ENCODE measurements at places on chromosomes 7 and 10.

DNA sequence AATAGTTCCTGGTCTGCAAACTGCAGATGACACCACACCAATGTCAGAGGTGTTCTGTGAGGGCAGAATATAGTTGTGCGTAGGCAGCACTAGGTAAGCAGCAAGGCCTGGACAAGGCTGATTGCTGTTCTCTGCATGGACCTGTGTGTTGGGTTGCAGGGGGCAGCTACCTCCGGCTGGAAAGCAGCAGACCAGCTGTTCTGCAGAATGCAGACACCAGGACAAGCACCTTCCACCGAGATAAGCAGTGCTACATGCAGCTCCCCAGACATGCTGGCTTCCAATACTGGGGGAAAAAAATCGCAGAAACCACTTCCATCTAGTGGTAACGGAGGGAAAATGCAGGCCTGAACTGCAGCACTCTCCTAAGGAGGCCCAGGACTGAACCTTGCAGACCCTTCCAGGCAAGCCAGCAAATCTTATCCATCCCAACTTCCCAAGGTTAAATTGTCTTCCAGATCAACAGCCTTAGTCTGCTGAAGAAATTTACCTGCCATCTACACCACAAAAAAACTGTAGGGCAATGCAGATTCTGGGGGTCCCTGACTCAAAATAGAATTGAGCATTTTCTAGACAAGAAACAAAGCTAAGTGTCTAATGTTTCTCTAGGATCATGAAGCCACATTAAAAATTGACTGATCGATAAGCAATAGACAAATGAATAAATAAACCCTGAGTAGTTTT is 50.5 kb upstream of the COBL start:
- H3K27me3 ChIP-seq, result no peaks in the 10 kb centered on the region
- DNase-seq, result peak; percentile 77
- H3K4me3 ChIP-seq, result no peak overlapping the region
- H3K36me3 ChIP-seq, result no peaks in the 10 kb centered on the region

DNA sequence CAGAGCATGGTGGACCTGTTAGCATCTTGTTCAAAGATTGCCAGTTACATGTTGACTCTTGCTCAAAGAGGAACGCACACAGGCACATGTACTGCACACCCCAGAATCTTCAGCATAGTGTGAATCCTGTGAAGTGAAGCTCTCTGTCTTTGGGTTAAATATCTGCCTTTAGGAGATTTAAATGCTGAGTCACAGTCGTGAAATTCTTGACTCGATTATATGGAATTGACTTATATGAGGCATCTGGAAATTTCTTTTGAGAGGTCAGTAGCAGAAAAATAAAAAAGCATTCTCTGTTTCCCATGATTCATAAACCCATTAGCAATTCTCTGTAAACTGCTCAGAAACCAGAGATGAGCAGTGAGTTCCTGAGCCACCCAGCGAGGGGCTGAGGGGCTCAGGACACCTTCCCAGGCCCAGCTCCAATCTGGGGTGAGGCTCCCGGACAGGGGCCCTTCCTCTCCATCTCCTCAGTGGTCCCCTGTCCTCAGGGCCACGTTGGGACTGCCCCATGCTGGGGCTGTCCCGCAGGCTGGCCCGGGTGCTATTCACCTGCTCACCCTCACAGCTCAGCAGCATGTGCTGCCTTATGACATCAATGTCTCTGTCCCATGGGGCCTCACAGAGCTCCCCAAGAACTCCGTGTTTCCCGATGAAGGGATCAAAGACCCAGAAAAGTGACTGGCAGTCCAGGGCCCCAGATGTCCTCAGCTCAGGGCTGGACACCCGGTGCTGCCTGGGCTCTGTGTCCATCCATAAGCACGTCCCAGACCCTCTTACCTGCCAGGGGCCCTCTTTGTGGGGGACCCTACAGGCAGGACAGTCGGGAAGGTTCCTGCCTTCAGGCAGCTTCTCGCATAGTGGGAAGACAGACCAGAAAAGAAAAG is 50.0 kb upstream of the INSIG1 start:
- H3K27me3 ChIP-seq, result no peaks in the 10 kb centered on the region
- no peak overlapping the region for H3K4me3 ChIP-seq
- DNase-seq, result no peak
- no peaks in the 10 kb centered on the region for H3K36me3 ChIP-seq

GRCh38 chr7:101782896-101783295 is 34.5 kb upstream of the CUX1 start:
- H3K4me1 ChIP-seq, result no peaks in the 10 kb centered on the region
- no peak overlapping the region for H3K4me3 ChIP-seq
- DNase-seq, result no peak

- H3K4me1 ChIP-seq, result no peaks in the 10 kb centered on the region
- no peak for DNase-seq
- no peaks in the 10 kb centered on the region for H3K36me3 ChIP-seq
- no peaks in the 10 kb centered on the region for H3K27me3 ChIP-seq
Measured at GRCh38 chr10:70847659-70848360, 32.1 kb downstream of the SGPL1 start.

- H3K4me3 ChIP-seq, result no peak overlapping the region
- no peak overlapping the region for H3K27ac ChIP-seq
- no peaks in the 10 kb centered on the region for H3K36me3 ChIP-seq
- no peak for DNase-seq
Measured at GRCh38 chr7:158247758-158248487, 339.7 kb downstream of the PTPRN2 start.

- H3K4me3 ChIP-seq, result no peak overlapping the region
- no peak for DNase-seq
- peaks cover 2% of the 10 kb centered on the region for H3K4me1 ChIP-seq
- no peak overlapping the region for H3K27ac ChIP-seq
Measured at GRCh38 chr7:120966961-120967360, 16.4 kb downstream of the ING3 start.

Data from Karpas-422 (cell line).